ENCODE measurements at places on chromosomes 7 and 10.

DNA sequence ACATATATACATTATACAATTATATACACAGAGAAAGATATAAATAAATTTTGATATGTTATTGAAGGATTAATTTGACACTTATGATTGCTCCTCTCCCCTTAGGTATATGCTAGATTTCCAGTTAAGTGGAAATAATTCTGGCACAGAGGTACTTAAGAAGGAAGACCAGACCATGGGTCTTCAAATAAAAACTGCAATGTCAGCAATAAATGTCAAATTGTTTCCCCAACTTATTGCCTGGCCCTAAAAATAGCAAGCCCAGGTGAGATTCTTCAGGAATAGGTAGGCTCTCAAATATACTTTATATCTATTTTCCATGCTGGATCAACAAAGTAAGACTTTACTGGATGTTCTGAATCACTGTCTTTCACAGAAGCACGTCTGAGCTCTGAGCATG, 551.3 kb upstream of the STEAP1 start:
- DNase-seq, result no peak

DNA sequence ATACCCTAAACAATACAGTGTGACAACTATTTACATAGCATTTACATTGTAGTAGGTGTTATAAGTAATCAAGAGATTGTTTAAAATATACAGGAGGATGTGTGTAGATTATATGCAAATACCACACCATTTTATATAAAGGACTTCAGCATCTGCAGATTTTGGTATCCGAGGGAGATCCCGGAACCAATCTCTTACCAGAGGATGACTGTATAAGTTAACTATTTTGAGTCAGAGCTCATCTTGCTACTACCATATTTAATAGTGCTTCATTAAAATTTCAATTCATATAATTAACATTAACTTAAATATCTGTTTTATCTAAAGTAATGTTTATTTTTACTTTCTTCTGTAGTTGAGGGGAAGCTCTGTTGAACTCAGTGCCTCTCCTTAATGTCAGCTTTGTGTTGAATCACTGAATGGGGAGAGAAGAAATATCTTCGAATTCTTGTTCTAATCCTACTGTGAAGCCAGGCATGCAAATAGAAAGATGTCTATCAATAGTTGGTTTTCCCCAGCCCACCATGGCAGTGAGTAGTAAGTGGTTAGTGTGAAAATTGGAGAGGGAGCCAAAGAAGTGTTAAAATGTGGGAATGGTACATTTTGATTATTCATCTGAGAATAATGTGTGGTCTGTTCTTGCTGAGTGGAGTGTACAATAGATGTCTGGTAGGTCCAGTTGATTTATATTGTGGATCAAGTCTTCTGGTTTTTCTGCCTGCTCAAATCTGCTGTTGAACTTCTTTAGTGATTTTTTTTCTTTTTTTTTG, 90.1 kb upstream of the CYP26C1 start:
- no peak for DNase-seq

GRCh38 chr10:90417029-90417428, 440.8 kb downstream of the HTR7 start:
- DNase-seq, result no peak

DNA sequence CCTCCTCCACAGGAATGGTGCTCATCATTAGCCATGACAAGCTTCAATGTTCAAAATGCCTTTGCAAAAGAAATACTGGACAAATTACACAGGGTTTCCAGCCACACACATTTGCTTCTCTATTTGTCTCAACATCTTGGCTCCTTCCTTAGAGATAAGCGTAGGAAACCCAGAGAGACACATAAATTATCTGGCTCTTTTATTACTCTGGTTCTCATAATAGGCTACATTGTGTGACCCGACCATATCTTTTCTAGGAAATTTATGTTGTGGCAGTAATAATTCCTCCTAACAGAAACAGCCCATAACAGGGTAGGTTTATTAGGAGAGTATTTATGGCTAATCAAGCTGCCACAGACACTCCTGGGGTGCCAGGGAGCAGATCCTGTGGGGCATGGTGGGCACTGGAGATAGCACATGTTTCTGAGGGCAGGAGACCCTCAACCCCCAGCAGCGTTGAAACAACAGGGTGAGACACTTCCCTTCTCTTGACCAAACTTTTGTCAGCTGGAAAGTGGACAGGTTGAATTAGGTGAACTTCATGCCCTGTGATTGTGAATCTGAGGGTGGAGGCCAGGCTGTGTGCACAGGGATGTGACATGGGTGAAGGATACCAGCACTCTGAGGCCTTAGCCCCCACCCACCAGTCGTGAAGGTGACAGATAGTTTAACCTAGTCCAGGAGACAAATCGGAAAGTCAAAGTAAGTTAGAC, 295.9 kb upstream of the ZNF32 start:
- no peak for DNase-seq

DNA sequence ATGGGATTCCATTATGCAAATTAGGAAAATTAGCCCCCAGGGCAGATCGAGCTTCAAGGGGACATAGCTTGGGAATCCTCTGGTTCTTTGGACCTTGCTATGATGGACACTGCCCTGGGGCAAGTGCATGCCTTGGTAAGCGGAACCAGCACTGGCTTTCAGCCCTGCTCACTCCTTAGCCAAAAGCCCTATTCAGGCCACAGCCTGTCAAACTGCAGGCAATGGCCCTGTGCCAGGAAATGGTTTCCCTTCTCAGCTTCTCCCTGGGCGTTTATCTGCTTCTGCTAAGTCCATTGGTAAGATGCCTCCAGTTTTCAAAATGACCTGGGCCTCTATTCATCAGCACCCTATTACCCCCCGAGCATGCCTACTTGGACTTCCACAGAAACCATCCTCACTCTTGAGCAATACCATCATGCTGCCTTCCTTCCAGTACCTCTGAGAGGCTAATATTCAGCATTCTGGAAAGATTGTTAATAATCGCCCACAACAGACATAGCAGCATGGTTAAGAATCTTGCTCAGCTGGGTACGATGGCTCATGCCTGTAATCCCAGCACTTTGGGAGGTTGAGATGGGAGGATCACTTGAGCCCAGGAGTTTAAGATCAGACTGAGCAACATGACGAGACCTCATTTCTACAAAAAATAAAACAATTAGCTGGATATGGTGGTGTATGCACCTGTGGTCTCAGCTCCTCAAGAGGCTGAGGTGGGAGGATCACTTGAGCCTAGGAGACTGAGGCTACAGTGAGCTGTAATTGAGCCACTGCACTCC, 918.6 kb upstream of the AUTS2 start:
- no peak for DNase-seq

GRCh38 chr10:44879531-44879899, 31.6 kb upstream of the TMEM72 start:
- no peak for DNase-seq

- DNase-seq, result peak; percentile 53
These were observed 89.3 kb downstream of the MAD1L1 start for GRCh38 chr7:2143450-2143849.

DNA sequence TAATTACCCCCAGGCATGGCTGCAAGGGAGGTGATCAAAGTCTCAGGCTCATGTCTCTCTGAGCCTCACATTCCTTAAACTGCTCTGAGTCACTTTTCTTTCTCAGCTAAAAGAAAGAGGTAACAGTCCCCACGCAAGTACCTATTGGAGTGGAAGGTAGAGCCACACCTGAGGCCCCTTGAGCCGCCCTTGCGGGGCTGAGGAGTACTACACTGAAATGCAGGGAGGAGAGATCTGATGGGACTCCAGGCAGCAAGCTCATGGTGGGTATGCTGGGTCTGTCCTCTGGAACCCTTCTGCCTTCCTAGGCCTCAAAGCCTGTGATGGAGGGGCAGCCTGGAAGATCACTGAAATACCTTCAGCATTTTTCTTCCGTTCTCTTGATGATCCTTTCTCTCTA, 960.0 kb downstream of the DNAJB9 start:
- DNase-seq, result no peak

- DNase-seq, result peak; percentile 54
These were observed 145.8 kb downstream of the AUTS2 start for GRCh38 chr7:69744026-69744425.

DNA sequence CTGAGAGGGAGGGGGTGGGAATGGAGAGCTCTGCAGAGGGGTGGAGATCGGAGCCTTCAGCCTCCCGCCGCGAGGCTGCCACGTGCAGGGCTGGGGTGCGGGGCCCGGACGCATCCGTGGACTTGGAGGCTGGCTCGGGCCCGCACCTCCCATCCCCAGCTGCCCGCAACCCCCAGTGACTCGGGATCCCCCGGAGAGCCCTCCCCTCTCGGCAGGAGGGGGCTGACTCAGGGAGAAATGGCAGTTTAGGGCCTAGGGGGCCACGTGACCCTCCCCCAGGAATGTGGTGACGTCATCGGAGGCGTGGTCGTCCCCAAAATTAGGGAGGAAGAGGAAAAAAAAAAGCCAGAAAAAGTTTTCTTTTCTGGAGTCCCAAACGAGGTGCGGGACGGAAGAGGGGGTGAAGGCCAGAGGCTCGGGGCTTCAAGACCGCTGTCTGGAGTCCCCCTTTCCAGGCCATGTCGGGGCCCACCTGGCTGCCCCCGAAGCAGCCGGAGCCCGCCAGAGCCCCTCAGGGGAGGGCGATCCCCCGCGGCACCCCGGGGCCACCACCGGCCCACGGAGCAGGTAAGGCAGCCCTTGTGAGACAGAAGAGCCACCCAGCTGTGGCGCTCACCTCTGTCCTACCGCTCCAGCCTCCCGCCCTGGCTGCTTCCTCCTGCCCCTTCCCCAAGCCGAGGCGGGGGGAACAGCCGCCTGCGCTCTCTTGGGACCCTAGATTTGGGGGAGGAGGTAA, at the start of gene TRIP6:
TSS of gene TRIP6 (plus strand) at position 348 of the 736 bp plus-strand sequence. CDS start at position 459, 111 bp downstream.
- DNase-seq, result no peak

DNA sequence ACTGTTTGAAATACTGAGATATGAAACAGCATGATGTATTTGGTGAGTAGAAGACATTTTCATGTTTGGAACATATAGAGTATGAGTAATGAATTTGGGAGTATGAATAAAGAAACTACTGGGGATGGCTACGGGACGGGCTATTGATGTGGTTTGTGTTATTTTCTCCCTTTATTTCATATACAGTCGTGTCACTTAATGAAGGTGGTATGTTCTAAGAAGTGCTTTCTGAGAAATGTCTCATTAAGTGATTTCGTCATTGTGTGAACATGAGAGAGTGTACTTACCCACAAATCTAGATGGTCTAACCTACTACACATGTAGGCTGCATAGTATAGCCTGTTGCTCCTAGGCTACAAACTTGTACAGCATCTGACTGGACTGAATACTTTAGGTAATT, 106.3 kb downstream of the CCNY start:
- no peak for DNase-seq

GRCh38 chr10:97053276-97053675, 132.5 kb downstream of the SLIT1 start:
- no peak for DNase-seq

DNA sequence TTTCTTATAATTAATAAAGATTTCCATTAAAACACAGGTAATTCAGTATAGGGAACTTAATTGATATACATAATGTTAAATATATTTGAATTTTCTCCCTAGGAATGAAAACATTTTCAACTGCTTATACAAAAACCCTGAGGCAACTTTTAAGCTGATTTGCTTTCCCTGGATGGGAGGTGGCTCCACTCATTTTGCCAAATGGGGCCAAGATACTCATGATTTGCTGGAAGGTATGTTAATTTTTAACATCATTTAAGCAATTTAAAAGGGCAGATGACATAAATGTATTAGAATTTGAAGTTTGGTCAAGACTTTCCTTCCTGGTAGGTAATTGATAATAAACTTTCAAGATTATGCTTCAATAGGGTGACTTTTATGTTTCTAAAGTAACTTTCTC, 5.8 kb downstream of the OLAH start:
- no peak for DNase-seq

DNA sequence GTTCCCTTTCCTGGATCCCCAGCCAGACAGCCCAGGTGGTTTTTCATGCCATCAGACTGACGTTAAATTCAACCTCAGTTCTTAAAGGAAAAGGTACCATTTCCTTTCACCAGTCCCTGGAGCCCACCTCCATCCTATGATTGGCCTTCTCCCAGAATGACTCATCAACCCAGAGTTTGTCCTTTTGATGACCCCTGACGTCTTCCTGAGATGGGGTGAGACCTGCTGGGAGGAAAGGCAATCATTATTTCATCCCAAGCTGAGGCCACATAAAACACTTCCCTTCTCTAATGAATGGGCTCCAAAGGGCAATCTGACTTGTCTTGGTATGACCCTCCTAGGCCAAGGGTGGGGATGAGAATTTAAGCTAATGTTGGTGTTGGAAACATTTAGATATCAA, 750.7 kb downstream of the SUGCT start:
- no peak for DNase-seq

- DNase-seq, result no peak
These were observed 14.0 kb upstream of the SEM1 start for GRCh38 chr7:96723622-96724021.

- no peak for DNase-seq
These were observed 31.1 kb downstream of the LMTK2 start for GRCh38 chr7:98137826-98138151.

DNA sequence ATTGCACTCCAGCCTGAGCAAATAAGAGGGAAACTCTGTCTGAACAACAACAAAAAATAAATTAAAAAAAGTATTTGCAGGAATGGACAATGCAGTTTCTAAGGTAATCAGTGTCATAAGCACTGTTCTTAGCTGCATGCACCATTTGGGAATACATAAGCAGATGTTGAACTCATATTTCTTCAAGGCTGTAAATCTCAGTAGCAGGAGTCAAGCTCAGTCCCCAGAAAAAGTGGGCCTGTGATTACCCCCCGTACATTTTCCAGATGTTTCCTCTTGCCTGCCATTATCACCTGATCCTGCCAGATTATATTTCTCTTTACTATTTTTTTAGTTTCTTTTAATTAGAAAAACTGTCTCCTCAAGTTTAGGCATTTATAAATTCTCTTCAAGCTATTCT, 667.6 kb upstream of the ANKRD30A start:
- DNase-seq, result no peak

DNA sequence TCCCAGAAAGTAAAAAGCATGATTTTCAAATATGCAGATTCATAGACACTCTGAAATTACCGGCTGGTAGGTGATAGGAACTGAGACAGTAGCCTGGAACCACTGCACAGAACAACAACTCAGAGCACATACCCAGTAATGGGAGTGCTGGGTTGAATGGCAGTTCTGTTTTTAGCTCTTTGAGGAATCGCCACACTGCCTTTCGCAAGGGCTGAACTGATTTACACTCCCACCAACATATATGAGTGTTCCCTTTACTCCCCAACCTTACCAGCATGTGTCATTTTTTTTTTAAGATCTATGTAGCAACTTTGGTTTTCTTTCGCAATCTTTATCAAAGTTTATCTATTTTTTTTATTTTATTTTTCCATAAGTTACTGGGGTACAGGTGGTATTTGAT, 358.8 kb downstream of the CALN1 start:
- DNase-seq, result no peak

DNA sequence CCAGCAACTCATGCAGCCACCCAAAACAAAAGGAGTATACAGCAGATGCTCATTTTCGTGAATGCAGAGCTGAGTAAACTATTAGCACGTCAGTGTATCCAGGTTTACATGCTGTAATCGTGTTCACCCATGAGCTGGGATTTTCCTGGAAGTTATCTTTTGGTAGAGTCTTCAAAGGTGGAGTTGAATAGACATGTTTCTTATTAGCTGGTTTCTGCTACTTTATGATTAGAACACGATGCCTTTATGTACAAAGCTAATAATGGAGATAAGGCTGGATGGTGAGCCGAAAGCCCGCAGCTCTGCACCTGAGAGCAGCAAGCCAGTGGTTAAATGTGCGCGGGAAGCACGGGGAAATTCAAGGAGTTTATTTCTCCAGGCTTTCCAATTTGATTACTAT, 123.8 kb downstream of the ADARB2 start:
- no peak for DNase-seq

GRCh38 chr7:72540106-72540611, 128.0 kb upstream of the CALN1 start:
- no peak for DNase-seq

Data from SK-N-DZ (cell line).